Peyer's patch (tissue), 4 donors: ENCODE measurements at places on chromosomes 5 and 9.
A peak's percentile ranks its signal among the peaks of the same experiment; 100 is the strongest.

DNA sequence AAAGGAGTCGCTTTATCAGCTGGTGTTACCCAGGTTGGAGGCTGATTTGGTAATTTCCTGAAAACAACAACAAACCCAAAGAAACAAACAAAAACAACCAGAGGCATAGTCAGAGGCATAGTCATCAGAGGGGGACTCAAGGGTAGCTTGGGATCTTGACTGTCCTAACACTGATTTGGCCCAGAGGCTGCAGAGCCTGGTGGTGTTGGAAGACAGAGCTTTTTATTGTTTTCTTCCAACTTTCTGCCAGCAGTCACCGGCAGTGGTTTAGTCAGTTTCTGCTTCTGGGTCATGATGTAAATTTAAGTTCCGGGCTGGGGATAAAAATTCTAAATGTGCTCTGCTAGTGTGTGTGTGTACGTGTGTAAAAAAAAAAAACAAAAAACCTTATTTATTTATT, 23.5 kb upstream of the NKX2-5 start:
- DNase-seq, result no peak

DNA sequence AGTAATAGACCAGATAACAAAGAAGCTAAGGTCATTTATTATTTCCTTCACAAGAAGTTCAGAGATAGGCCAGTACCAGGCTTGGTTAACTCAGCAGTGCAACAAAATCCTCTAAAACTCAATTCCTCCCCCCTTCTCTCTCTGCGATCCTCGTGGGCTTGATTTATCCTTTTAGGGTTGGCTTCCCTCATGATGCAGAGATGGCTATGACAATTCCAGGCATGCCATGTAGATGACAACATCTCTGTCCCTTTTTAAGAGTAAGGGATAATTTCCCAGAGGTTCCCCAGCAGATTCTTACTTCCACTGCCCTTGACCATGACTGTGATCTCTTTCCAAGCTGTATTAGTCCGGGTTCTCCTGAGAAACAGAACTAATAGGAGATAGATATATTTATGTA, 28.7 kb upstream of the DAP start:
- DNase-seq, result no peak

DNA sequence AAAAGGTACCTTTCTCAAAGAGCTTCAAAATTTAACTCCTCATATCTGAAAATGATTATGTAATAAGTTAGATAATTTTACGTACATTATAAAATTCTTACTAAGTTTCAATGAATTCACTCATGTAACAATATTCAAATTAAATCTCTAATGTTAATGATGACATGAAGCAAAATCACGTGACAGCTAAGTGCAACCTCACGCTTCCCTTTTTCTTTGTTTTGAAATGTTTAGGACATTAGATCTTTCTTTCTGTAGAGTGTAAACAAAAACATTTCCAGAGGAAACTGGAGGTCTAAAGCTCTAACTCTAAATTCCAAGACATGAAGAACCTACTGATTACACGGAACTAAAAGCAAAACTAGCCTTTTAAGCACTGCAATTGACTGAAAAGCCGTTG, 227.3 kb upstream of the TBCA start:
- DNase-seq, result no peak

- DNase-seq, result peak; percentile 13
Measured at GRCh38 chr9:38287420-38287985, 105.0 kb upstream of the ALDH1B1 start.

GRCh38 chr5:154484393-154485095, 6.5 kb upstream of the HAND1 start:
- DNase-seq, result no peak

DNA sequence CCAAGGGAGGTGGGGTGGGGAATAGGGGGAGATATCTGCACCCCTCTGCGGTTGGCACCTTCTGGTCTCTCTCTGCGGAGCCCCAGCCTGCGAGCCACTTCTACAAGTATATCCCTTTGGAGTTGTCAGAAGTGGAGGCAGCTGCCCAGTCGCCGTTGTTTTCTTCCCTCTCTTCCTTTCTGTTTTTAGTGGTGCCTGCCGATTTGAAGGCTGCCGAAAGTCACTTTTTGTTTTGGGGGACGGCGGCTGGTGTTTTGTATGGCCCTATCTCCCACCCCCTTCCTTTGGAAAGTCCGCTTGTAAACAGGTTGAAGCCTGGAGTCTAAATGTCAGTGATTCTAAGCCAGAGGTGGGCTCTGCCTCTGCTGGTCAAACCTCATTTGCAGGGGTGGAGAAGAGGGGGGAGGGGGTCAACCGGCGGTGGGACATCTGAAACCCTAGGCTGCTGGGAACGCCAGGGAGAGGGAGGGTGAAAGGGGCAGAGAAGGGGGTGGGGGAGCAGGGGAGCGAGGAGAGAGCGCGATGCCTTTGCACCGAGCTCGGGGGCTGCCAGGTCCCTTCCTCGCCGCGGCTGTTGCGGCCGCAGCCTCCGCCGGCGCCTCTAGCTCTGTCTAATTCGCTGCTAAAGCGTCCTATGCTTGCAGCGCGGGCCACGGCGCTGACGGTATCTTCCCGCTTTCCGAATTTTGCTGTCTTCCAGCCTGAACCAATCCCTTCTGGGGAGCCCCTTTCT, at the start of gene FGF10:
FGF10 (minus strand) TSS at position 331 of the 733 bp plus-strand sequence. CDS start 738 bp downstream, outside the sequence.
- peak; percentile 45 for DNase-seq

- no peak for DNase-seq
Measured at GRCh38 chr9:18020121-18020745, 441.4 kb downstream of the SH3GL2 start.

GRCh38 chr9:131418143-131419025, 24.5 kb downstream of the PRRC2B start:
- no peak for DNase-seq

DNA sequence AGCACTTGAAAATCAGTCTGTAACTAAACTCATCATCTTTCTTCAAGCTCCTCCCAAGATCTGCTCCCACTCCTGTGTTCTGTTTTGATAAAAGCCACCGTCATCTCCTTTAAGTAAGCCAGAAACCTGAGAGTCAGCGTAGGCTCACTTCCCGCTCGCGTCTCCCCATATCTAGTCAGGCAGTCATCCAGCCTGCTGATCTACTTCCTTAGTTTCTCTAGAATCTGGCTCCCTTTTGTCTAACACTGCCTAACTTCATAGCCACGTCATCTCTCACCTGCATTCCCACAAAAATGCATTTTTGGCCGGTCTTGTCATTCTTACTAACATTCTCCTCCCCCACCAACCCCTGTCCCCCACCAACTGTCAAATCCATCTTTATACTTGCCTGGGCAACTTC, 3.0 kb upstream of the TJP2 start:
- no peak for DNase-seq

- DNase-seq, result no peak
Measured at GRCh38 chr5:63837437-63837836, 124.8 kb downstream of the HTR1A start.

GRCh38 chr9:95249986-95250385, 67.5 kb downstream of the FANCC start:
- no peak for DNase-seq

DNA sequence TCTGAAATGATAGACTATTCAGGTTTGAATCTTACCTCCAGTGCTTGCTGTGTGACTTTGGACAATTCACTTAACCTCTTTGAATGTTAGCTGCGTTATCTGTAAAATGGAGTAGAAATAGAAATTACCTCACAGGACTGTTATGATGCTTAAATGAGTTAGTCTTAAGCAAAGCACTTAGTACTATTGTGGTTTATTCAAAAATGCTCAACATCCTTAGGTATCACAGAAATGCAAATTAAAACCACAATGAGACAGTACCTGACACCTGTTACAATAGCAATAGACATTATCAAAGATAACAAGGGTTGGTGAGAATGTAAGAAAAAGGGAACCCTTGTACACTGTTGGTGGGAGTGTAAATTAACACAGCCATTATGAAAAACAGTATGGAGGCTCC, 77.6 kb upstream of the FREM1 start:
- no peak for DNase-seq

GRCh38 chr9:32403567-32404260, 19.3 kb downstream of the ACO1 start:
- DNase-seq, result no peak

DNA sequence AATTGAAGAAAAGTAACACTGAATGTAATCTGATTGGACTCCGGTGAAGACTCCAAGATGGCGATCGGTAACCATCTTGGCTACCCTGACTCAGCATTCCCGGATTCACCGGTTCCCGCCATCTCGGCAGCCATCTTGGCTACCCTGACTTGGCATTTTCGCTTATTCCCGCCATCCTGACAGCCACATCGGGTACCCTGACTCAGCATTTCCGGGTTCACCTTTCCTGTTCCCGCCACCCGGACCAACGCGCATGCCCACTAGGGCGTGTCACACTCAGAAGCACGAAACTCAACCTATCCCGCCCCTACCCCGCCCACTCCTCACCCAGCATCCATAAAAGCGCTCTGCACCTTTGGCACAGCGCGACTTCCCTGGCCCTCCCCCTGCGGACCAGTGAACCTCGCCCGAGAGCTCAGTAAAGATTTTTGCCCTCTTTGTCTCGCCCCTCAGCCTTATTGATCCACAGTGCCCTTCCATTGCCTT, 17.2 kb downstream of the SPTLC1 start:
- DNase-seq, result peak; percentile 62

DNA sequence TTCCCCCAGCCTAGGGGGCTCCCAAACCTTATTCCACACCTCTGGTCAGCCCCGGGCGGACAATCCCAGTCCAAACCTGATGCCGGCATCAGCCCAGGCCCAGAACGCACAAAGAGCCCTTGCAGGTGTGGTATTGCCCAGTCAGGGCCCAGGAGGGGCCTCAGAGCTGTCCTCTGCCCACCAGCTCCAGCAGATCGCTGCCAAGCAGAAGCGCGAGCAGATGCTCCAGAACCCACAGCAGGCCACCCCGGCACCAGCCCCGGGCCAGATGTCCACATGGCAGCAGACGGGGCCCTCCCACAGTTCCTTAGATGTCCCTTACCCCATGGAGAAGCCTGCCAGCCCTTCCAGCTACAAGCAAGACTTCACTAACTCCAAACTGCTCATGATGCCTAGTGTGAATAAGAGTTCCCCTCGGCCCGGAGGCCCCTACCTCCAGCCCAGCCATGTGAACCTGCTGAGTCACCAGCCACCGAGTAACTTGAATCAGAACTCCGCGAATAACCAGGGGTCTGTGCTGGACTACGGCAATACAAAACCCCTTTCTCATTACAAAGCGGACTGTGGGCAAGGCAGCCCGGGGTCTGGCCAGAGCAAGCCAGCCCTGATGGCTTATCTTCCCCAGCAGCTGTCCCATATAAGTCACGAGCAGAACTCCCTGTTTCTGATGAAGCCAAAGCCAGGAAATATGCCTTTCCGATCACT, 27.6 kb upstream of the LTC4S start:
- no peak for DNase-seq

- DNase-seq, result no peak
Measured at GRCh38 chr5:33460210-33460609, 19.4 kb downstream of the TARS1 start.

- no peak for DNase-seq
Measured at GRCh38 chr9:128898845-128899565, 17.1 kb downstream of the LRRC8A start.

GRCh38 chr5:132526290-132526973, 16.9 kb downstream of the IL5 start:
- DNase-seq, result peak; percentile 54

- DNase-seq, result no peak
Measured at GRCh38 chr9:92642041-92642451, 27.9 kb downstream of the IPPK start.

GRCh38 chr5:17305964-17306725, 88.7 kb downstream of the BASP1 start:
- no peak for DNase-seq

- DNase-seq, result no peak
Measured at GRCh38 chr5:88049737-88050136, 218.9 kb downstream of the TMEM161B start.

DNA sequence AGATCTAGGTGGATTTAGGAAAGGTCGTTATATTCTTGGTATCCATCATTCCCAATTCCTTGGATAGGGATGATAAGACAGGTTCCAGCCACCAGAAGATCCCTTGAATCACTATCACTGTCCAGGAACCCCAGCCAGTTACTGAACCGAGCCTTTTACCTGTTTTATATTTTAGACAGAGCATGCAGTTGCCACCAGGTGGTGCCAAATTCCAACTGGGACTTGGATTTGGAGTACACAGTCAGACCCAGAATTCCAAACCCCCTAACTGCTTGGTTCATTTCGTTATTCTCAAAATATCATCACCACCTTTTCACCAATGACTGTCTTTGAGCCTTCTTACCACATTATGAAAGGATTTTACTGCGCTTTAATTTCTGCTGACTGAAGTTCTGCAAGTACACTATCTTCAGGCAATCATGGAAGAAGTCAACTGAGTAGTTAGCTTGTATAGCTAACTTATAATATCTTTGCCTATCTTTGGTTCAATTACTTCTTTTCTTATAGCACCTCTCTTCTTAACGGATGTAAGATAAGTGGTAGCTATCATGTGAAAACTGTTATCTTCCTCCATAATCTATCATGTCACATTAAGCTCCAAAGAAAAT, 191.8 kb downstream of the PRR16 start:
- DNase-seq, result peak; percentile 48

DNA sequence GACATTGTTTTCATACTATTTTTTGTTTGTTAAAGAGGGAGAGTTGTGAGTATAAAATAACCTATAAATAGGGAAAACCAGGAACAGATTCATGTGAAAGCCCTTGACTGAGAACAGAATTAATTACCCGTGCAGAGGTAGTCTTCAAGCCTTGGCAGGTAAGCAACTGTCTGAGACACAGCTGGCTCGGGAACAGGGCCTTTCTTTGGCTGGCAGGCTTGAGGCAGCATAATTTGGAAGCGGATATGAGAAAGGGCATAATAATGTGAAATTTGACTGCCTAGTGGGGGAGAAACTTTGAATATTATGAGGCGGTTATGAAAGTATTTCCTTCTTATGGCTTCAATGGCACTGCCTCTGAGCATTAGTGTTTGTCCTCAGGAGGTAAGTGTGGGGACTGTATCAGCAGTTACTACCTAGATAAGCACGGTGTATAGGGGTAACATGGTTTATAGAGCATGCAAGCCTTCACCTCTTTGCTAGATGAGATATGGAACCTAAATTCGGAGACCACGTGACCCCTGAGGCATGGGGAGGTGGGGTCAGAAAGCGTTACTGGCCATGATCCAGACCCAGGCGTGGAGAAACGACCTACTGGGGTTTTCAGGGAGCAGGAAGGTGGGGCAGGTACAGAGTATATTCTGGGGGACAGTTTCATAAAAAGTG, 210.2 kb upstream of the GAS1 start:
- DNase-seq, result no peak

GRCh38 chr5:108660291-108660690, 87.4 kb upstream of the FER start:
- DNase-seq, result no peak

GRCh38 chr5:52709167-52709925, 78.4 kb upstream of the ITGA1 start:
- no peak for DNase-seq
